Astrocyte of the cerebellum (primary cell): ENCODE measurements at places on chromosomes 3 and 15.

GRCh38 chr15:52683580-52683979, 4.4 kb upstream of the ATOSA start:
- no peak for DNase-seq

DNA sequence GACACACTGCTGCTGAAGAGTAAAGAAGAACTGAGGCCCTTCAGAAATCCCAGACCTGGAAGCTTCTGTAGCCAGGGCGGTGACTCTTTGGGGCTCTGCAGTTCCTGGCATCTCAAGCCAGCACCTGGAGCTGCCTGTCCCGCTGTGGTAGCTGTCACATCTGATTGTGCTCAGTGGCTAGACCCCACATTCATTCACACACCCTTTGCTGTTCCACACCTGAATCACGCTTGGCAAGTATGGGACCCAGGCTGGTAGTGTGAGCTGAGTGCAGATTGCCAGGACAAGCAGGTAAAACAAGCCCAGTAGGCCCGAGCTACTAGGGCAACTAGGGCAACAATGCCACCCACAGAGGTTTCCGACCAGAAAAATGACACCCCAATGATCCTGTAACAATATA, 218.2 kb downstream of the VGLL3 start:
- no peak for DNase-seq

GRCh38 chr3:175307642-175308041, 448.5 kb downstream of the NAALADL2 start:
- DNase-seq, result no peak

DNA sequence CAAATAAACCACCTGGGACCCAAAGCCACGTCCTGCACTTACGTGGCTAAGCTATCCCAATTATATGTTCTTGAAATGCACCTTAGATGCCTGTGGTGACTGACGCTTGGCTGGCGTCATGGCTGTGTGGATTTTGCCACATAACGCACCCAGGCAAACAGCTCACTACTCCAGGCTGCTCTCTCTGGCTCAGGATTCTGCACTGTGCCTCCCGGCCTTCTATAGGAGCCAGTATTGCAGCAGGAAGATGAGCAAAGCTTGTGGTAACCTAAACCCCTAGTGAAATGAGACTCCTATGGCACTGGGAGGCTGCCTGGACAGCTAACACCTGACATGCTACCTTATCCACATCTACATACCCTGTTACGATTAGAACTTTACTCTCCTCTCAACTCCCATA, 179.3 kb downstream of the THRB start:
- DNase-seq, result no peak
